Lung microvascular endothelial cell (primary cell): ENCODE measurements at places on chromosomes 1 and 21. TPM values are rescaled to one million over a fixed set of nuclear protein-coding genes. Genes with fewer than 3 reads are reported as not detected.

- DNase-seq, result no peak
Observed at GRCh38 chr1:29832936-29833335, 596.6 kb downstream of the PTPRU start.

GRCh38 chr21:35507181-35507759, 458.2 kb upstream of the RUNX1 start:
- DNase-seq, result no peak

Gene TNFSF18
- total RNA-seq, result 4.2 and 50.3 TPM in 2 replicates

DNA sequence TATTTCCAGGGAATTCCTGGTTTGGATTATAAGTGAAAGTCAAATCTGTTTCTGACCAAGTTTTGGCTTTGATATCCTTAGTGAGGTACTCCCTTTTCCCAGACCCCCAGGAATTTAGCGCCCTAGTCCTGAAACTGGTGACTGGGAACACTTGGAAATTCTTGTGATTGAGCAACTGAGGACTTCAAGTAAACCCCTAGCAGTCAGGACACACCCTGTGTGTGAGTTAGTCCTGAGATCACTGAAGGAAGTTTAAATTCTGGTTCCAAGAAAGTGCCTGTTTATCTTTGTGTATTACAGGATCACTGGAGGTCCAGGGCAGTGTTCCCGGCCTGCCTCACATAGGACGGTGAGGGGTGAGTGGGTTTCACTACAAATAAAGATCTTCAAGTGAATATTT, 95.1 kb upstream of the F3 start:
- no peak for DNase-seq

DNA sequence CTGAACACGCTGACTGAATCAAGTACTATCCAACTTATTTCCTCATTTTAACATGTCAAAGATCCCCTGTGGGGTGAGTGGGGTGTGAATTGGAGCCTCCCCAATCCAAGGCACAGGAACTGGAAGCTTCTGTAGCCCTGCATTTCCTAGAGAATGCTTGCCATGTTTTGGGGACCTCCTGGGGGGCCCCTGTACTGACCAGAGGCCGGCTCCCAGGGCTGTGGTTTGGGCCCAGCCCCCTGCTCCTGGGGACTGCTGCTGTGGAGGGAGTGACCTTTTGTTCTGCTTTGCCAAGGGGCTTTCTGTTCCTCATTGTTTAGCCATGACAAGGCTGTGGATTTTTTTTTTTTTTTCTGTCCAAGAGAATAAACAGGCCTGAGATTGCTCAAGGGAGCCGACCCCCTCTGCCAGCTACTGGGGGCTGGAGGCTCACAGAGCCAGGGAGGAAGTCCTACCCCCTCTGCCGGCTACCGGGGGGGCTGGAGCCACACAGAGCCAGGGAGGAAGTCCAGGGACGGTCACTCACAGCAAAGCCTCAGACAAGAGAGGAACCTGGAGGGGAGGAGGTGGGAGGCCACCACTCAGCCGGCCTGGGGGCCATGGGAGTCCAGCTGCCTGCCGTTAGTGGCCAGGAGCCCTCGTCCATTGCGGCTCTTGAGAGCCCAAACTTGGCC, 17.4 kb downstream of the TNFRSF1B start:
- peak; percentile 81 for DNase-seq

GRCh38 chr1:156816561-156817328, at the start of gene SH2D2A:
TSS of gene SH2D2A (minus strand) at chr1:156816848. CDS start at chr1:156816708, 140 bp downstream.
- DNase-seq, result no peak

DNA sequence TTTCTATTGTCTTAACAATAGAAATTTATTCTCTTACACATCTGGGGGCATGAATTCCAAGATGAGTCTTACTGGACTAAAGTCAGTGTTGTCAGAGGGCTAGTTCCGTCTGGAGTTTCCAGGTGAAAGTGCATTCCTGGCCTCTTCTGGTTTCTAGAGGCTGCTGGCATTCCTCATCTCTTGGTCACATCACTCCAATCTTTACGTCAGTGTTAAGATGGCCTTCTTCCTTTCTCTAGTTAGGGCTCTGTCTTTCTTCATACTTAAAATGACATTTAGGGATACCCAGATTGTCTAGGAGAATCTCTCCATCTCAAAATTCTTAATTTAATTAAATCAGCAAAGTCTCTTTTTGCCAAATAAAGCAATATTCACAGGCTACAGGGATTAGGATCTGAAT, 13.3 kb upstream of the PDC start:
- DNase-seq, result peak; percentile 27

DNA sequence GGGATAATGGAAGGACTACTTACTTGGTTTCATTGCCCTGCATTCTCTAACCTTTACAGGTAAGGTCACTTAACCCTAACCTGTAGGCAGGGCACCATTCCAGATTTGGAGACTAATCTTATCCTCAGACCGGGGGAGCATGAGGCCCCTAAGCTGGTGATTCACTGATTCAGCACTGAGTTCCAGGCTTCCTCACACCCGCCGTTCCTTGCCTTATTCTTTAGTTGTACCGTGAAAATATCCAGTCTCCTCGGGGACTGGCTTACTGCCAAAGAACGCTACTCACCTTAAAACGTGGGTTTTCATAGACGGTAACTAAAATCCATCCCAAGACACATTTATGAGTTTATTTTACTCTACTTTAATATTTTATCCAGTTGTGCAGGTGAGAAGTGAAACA, 44.3 kb upstream of the COL24A1 start:
- DNase-seq, result no peak

DNA sequence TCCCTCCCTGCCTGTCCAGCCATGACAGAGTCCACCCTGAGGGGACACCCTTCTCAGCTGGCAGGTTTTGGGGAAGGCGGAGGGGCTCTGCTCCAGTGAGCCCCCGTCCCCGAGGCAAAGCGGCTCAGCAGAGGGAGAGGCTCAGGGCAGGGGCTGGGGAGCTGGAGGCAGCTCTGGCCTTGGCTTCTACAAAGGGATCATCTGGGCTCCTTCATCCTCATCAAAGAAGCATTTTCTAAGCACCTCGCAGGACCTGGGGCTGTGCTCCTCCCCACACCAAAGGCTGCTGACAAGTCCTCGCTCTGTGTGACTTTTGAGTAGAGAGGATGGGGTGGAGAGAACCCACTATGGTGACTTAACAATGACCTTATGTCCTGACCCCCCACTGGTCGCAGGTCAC, 21.0 kb upstream of the CLSTN1 start:
- DNase-seq, result no peak

Gene NES
- 32.9 and 57.3 TPM in 2 replicates for total RNA-seq

DNA sequence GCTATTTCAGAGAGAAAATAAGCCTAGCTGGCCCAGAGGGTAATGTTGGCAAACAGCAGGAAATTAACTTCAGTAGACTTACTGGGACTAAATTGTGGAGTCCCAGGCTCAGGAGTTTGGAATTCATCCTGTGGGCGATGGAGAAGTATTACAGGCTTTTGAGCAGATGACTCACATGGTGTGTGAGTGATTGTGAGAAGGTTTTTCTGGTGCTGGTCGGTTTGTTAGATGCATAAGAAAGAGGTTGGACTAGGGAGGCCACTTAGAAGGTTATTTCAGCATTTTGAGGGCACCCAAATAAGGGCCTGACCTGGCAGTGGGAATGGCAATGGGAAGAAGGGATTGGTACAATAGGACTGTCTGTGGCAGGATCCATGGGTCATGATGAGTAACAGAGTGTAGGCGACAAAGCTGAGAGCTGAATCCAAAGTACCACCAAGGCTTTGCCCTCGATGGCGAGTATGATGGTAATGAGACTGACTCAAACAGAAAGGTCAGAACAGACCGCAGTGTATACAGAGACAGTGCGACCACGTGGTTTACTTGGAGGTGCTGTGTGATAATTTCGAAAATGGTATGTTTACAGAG, 69.2 kb upstream of the KIF26B start:
- DNase-seq, result peak; percentile 83

Gene POLR3C
- total RNA-seq, result 19.4 and 19.8 TPM in 2 replicates

DNA sequence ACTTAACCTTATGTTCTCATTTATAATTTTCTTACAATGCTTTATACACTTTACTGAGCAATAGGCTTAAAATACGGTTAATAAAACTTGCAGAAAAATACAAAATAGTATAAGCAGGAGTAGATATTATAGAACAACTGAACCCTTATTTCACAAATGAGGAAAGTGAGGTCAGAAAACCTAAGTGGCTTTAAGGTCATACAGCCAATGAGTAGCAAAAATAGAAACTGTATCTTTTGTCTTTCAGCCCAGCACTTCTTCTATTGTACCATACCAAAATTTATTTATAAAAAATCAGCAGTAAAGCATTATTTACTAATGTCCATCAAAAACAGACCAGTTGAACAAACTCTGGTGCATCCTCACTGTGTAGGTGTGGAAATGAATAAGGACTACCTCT, 11.6 kb downstream of the FBXO42 start:
- DNase-seq, result no peak

DNA sequence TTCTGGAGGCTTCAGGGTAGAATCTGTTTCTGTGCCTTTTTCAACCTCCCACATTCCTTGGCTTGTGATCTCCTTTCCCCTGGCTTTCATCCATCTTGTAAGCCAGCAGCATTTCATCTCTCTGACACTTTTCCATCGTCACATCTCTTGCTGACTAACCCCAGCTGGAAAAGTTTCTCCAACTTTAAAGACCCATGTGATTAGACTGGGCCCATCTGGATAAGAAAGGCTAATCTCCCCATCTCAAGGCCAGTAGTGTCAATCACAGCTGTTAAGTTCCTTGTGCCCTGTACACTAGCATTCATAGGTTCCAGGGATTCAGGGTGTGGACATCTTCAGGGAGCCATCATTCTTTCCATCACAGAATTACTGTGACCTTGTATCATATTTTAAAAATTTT, 452.1 kb downstream of the TTLL7 start:
- no peak for DNase-seq

Gene SELL
- under 0.01 and 0.22 TPM in 2 replicates for total RNA-seq

Gene ODR4
- total RNA-seq, result 11.1 and 24.2 TPM in 2 replicates

- DNase-seq, result no peak
Observed at GRCh38 chr1:68433395-68433794, 16.4 kb downstream of the RPE65 start.

Gene EVI5
- 19.4 and 19.8 TPM in 2 replicates for total RNA-seq

DNA sequence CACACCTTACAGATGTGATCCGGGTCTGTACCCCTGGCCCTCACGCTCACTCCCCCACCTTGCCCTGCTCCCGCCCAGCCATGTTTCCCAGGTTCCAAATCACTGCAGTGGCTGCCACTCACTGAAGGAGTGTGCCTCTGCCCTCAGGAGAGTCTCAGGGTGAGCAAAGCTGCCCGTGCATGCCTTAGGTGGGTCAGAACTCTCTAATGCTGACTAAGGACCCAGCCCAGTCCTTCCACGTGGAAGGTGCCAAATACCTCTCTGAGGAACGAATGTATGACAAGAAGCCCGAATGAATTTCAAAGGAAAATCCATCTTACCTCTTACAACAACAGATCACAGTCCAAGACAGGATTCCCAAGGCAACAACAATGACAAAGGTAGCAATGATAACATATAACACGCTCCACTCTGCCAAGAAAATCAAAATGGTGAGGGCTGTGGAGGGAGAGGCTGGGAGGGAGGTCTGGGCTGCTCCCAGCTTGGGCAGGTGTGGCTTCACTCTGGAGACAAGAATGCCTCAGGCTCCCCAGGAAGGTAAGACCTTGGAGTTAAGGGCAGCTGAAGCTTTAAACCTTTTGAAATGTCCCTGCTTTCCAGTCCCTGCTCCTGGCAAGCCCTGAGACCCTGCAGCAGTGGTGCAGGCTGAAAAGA, 115.2 kb downstream of the KIAA0319L start:
- no peak for DNase-seq

- peak; percentile 46 for DNase-seq
Observed at GRCh38 chr1:88608139-88608943, 75.7 kb upstream of the PKN2 start.

- no peak for DNase-seq
Observed at GRCh38 chr1:48823168-48823567, 46.5 kb upstream of the BEND5 start.

Gene PFDN2
- 22.9 and 36.3 TPM in 2 replicates for total RNA-seq

DNA sequence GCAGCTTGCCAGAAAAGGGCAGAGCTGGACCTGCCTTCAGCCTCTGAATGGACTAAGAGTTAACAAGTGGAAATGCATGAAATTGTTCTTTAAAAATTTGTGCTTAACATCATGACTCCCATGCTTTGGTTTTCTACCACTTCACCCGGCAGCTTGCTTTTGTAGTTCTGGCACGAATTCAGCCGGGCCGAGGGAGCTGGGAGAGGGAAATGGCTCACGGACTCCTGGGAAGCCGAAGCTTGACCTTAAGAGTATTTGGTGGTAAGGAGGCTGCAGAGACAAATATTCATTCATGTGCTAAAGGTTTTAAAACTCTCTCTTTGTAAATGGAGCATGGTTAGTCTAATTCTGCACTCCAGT, 17.2 kb upstream of the GFI1 start:
- DNase-seq, result no peak

Gene PYHIN1
- not detected in 2 replicates for total RNA-seq

- no peak for DNase-seq
Observed at GRCh38 chr1:231943084-231943483, 316.5 kb downstream of the DISC1 start.

Gene FAM131C
- total RNA-seq, result 0.22 TPM in 1 of 2 replicates, not detected in the other

GRCh38 chr1:197451381-197451780, 183.3 kb downstream of the CRB1 start:
- DNase-seq, result no peak

DNA sequence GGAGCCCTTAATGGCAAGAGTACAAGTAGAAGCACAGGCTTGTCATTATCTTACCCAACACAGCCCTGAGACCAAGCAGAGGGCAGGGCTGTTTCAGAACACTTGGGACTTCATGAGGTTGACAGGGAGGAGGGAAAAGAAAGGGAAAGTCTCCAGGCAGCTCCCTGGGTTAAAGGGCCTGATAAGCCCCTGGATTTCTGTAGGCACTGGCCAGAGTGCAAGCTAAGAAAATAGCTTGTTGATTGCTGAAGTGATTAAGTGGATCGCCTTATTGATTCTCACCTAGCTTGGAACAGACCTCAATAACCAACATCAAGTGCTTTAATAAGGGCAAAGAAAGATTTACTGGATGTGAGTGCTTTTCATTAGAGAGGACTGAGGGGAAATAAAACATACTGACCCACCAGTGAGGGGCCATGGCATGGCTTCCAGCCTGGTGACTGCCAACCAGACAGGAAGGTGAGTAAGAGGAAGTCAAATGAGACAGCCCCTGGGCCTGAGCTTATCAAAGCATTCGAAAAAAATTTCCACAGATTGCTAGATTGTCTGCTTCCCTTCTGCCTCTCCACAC, 121.4 kb upstream of the NFIA start:
- DNase-seq, result peak; percentile 88
